ENCODE measurements at places on chromosomes 4 and X. TPM values are rescaled to one million over a fixed set of nuclear protein-coding genes. Genes with fewer than 3 reads are reported as not detected.

The ADH1B gene
- total RNA-seq = not detected

GRCh38 chr4:54231419-54231767 lies 2.3 kb downstream of the PDGFRA start:
- no peak for DNase-seq

GRCh38 chr4:47238667-47239066 lies 207.3 kb downstream of the GABRB1 start:
- no peak for DNase-seq

DNA sequence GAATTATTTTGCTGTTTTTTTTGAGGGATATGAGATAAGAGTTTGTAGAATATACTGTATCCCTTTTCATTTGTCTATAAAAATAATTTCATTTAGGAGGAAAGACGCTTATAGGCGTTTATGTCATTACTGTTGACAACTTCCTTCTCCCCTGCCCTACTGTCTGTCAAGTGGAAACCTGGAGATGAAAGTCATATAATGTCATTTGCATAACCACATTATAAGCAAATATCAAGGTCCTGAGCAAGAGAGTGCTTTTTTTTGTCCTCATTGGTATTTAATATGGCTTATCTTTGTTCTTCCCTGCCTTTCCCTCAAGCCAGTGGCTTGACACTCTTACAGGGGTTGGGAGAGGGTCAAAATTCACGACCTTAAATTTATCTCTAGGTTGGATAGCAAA lies 55.8 kb downstream of the LRP2BP start:
- no peak for DNase-seq

DNA sequence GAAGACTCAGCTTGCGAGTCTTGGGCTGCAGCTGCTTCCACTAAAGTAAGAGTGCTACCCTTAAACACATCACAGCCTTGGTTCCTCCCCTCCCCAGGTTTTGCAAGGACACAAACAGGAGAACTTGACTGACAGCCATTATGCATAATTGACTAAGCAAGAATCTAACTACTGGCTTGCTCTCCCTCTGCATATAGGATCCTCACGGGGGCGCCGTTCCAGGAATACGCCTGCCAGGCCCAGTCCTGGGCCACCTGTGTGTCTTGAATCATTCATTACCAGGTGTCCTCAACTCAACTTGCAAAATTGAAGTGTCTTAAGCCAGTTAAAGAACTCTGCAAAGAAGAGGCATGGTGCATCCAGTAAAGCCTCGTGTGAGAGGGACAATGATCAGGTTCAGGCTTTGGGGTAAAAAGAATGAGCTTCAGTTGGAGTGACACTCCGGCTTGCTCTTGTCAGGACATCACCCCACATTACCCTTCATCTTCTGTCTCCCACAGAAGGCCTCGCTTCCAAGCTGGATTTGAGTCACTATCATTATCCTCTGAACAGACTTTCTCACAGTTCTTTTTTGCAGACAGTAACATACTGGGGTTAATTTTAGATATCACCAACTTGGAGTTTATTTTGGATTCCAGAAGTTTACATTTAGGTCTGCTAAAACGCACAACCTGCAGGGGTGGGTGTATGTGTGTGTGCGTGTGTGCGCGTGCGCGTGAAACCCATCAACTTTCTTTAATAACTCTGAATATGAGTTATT lies 273.5 kb upstream of the HS3ST1 start:
- DNase-seq = no peak

- no peak for DNase-seq
Measured at GRCh38 chrX:20263474-20263873, 3.2 kb downstream of the RPS6KA3 start.

- DNase-seq = no peak
Measured at GRCh38 chr4:5592272-5592671, 116.1 kb downstream of the EVC2 start.

DNA sequence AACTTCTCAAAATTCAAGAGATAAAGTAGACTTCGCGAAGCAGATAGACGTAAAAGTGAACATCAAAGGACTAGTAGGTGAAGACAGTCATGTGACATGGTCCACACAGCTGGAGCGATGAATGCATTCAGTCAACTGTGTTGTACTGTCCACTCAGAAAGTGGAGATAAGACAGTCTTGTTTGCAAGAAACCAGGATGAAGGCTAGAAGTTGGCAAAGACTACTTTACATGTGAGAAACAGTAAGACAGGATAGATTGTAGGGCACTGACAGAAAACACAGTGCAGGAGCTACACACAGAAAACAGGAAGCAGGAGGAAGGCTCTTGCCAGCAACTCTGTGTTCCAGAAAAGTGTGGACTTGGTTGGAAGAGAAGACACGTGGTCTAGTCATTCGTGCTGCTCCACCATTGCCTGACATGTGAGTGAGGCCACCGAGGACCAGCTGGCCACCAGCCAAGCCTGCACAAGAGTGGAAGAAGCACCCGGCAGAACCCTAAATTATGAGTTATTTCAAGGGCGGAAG lies 78.9 kb downstream of the FAT1 start:
- DNase-seq = no peak

DNA sequence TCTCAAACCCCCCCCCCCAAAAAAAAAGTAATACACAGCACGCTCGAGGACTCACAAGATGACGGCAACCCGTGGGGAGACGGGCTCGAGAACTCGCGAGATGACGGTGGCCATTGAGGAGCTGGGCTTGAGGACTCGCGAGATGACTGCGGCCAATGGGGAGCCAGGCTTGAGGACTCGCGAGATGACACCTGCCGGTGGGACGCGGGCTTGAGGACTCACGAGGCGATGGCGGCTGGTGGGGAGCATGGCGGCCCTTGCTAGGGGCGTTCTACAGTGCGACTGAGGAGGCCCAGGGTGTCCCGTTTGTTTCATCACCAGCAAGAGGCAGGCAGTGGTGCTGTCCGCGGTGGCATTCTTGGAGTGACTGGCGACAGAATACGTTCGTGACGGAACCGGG lies 172.4 kb upstream of the MAGEB16 start:
- DNase-seq = no peak

The ASB12 gene
- total RNA-seq = 0.22 TPM

DNA sequence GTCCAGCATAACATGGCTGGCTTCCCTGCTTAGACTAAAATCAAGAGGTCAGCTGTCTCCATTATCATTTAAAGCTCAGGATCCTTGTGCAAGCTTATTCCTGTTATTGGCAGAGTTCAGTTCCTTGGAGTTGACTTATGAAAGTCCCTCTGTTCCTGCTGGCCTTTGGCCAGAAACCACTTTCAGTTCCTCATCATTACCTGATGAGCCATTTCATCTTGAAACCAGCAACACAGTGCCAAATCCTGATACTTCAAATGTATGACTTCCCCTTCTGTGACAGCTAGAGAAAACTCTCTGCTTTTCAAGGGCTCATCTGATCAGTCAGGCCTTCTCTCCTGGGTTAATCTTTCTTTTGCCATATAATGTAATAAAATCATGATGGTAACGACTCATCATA lies 110.6 kb upstream of the FSTL5 start:
- no peak for DNase-seq

The CSN1S1 gene
- not detected for total RNA-seq

DNA sequence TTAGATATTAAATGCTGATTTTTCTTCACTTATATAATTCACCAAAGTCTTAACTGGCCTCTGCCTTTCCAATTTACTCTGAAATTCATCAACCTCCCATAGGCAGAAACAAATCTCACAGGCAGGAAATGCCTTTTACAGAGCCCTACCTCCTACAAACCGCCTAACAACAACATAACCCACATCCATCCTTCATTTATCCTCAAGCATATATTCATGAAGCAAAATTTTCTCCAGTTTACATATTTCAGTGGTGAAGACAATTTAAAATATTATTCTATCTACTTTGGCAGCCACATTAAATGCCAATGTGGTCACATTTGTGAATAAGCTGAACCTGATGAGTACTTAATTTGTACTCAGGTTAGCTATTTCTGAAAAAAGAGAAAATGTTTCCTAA lies 30.3 kb downstream of the SEPSECS start:
- DNase-seq = no peak

DNA sequence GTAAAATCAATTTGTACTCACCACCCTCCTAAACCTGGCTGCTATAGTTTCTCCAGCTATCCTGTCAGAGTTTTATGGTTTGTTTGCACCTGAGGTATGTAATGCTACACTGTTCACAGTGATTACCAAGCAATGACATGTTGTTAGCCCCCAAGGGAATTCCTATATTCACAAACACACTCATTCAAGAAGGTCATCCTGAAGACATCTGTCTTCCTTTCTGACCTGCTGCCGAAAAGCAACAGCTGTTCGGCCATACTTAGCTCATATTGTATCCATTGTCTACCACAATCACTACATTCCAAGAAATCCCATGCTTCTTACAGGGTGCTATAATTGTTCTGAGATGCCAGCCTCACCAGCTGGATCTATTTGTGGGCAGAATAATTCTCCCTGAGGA lies 160.1 kb upstream of the GYPA start:
- no peak for DNase-seq

GRCh38 chrX:69029771-69030170 lies 135.5 kb downstream of the PJA1 start:
- no peak for DNase-seq

The RNF212 gene
- total RNA-seq = 2.6 TPM

GRCh38 chr4:105666693-105667092 lies 41.8 kb downstream of the INTS12 start:
- DNase-seq = no peak

GRCh38 chrX:22690116-22690515 lies 309.6 kb upstream of the DDX53 start:
- DNase-seq = no peak

DNA sequence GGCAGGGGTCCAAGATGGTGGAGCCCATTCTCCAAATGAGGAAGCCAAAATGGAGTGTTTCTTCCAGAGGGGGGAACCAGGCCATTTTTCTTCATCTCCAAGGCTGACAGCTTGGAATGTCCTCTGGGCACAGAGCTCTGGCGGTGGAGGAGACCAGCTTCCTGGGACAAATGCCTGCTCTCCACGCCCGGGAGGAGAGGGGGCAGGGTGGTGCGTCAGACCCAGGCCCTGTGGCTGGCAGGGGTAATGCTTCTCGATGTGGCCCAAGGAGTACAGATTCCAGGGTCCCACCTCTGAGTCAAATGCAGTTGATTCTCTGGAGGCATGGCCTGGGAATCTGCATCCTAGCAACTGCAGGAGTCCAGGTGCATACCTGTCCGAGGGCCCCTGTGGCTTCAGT lies 44.6 kb upstream of the ADRA2C start:
- DNase-seq = no peak

The KIAA1210 gene
- total RNA-seq = not detected

DNA sequence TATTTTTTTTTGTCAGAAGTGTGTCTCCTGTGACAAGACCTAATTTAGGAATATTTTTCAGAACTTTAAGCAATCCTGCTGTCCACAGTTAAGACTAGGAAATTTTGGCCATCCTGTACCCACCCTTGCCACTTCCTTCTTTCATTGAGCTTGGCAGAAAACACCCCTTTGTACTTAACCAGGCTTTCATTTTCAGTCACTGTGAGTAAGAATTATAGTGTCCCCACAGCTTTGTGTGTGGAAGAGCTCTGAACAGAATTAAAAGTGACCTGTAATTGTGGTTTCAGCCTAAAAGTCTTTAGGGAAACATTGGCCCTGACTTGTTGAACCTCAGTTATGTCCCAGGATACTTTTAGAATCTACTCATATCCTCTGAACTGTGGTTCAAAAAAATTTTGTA lies 153.7 kb upstream of the BMP3 start:
- no peak for DNase-seq
